ENCODE measurements at places on chromosomes 1 and 21. TPM values are rescaled to one million over a fixed set of nuclear protein-coding genes. Genes with fewer than 3 reads are reported as not detected.

NBPF1 gene
- polyA plus RNA-seq, result 16.1 TPM

TTC39A gene
- polyA plus RNA-seq, result 9.0 TPM

LENEP gene
- not detected for polyA plus RNA-seq

GBP4 gene
- polyA plus RNA-seq, result 20.8 TPM

GOLT1A gene
- 0.94 TPM for polyA plus RNA-seq

TENT5C gene
- polyA plus RNA-seq, result 8.2 TPM

FAM110D gene
- polyA plus RNA-seq, result 1.5 TPM

CACNA1S gene
- 0.02 TPM for polyA plus RNA-seq

F11R gene
- polyA plus RNA-seq, result 33.9 TPM

AADACL4 gene
- 1.2 TPM for polyA plus RNA-seq

SLC30A10 gene
- polyA plus RNA-seq, result not detected

NFYC gene
- 32.9 TPM for polyA plus RNA-seq

BGLAP gene
- polyA plus RNA-seq, result 2.8 TPM

TMEM61 gene
- 0.70 TPM for polyA plus RNA-seq

AMY2A gene
- polyA plus RNA-seq, result 0.37 TPM

SLC1A7 gene
- 0.03 TPM for polyA plus RNA-seq
